Progenitor cell of endocrine pancreas (in vitro differentiated cells): ENCODE measurements at places on chromosomes 12 and 14.

DNA sequence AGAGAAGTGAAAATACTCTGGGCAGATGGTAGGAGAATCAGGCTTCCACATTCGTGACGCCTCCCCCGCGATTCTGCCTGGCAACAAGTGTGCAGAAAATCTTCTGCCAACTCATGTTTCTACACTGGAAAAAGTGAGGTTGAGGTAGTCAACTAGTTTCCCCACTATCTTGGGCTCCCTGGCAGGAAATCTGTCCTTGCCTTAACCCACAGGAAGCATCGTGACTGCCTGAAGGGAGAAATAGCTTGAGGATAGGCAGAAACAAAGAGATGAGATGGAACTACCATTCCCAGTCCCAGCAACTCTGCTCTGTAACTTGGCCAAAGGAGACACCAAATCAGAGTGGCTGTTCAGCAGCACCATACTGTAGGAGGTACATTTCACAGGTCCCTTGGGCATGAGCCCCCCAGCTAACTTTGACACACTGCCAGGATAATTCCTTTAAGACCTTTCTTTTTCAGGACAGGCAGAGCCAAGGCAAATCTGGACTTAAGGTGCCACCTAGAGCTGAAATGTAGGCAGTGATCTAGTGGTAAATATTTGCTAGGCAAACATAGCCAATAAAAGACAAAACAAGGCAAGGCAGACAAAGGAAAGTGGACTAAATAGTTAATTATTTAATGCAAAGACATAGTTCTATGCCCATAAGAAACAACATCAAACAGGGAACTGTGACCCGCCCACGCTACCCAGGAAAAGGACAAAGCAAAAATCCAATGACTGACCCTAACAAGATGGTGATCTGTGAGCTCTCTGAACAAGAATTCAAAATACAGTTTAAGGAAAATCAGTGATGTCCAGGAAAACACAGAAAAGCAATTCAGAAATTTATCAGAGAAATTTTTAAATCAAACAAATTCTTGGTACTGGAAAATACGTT is 205.1 kb downstream of the PTPRO start:
- DNase-seq = no peak

DNA sequence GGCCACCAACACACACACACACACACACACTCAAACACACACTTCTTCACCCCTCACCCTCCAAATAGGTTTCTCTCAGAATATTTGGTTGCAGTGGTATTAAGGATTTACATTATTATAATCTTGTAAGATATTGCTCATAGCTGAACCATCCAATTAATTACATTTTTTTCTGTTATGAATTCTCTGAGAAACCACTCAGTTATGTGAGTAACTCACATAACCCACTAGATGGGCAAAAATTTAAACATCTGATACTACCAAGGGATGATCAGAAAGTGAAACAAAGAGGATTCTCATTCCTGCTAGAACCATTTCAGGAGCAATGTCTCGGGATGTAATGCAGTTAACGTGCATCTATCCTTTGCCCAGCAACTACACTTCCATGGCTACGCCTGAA is 31.6 kb downstream of the TMTC1 start:
- DNase-seq = no peak

DNA sequence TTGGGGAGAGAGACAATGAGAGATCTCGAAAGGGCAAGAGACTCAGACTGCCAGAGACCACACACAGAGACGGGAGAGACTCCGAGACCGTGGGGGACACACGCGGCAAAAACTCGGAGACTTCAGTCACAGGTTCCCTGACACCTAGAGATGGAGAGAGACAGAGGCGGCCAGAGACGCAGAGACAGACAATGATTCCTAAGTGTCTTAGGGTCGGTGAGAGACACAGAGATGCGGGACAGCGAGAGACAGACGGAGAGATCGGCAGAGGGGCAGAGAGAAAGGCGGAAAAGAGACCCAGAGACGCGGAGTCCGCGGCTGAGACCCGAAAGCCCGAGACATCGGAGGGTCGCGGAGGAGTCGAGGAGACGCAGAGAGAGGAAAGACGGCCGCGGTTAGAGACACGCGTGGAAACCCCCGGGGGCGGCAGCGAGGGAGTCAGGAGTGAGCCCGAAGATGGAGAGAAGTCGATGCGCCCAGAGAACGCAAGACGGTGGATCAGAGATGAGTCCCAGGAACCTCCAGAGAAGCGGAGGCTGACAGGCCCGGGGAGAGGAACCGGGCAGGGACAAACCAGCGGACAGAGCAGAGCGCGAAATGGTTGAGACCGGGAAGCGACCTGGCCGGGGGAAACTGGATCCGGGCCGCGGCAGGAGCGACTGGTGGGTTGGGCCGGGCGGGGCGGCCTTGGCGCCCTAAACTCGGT is 7.8 kb downstream of the LHX5 start:
- DNase-seq = no peak

DNA sequence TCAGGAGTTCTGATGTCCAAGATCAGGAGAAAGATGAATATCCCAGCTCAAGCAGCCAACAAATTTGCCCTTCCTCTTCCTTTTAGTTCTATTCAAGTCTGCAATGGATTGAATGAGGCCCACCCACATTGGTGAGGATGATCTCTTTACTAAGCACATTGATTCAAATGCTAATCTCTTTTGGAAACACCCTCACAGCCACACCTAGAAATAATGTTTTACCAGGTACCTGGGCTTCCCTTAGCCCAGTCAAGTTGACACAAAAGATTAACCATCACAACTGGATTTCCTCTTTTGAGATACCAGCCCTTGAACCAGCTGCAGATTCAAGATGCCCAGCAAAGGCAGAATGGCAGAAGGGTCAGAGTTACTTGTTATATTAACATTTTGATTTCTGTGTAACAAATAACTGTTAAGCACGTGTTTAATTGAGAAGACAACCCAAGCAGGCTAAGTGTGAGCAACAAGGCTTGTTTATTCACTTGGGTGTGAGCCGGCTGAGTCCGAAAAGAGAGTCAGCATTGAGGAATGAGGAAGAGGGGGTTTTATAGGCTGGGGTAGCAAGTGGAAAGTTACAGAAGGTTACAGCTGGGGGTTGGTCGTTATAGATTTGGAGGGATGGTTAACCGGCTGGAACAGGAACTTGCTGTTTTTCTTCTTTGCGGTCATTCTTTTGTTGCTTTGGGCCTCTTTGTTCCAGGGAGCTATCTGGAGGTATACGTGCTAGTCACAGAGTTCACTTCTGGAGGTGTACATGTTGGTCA is 180.3 kb downstream of the EMP1 start:
- DNase-seq = no peak

DNA sequence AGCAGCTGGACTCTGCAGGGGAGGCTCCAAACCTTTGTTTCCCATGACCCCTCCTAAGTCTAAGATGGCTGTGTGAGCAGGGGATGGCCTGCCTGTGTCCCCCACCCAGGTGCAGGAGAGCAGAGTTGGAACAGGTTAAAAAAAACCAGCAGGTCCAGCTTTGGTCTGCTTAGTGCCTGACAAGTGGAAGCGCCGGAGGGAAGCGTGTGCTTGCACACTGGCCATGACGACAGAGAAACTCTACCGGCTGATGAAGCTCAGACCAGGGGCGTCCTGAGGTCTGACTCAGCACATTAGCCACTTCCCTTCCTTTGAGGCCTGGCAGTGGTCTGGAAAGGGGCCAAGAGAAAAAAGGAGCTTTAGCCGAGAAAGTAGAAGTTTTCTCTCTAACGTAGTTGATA is 280.1 kb downstream of the VRK1 start:
- DNase-seq = no peak

- DNase-seq = no peak
These were observed 14.7 kb downstream of the BEGAIN start for GRCh38 chr14:100572543-100572942.

DNA sequence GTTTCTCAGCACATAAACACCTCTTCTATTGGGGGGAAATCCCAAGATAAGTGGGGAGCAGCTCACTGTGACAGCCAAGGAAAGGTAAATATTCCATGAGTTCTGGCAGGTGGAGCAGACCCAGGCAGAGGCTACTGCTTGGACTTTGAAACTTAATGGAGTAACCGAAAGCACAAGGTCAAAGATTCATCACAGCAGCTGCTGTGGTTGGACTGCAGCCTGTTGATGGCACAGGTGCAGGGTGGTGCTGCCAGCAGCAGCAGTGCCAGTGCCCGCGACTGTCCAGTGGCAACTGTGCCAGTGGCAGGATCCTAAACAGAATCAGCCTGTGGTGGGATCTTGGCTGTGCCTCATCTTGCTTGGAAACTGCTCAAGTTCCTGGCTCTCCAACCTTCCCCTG is 81.4 kb upstream of the ARID2 start:
- no peak for DNase-seq

DNA sequence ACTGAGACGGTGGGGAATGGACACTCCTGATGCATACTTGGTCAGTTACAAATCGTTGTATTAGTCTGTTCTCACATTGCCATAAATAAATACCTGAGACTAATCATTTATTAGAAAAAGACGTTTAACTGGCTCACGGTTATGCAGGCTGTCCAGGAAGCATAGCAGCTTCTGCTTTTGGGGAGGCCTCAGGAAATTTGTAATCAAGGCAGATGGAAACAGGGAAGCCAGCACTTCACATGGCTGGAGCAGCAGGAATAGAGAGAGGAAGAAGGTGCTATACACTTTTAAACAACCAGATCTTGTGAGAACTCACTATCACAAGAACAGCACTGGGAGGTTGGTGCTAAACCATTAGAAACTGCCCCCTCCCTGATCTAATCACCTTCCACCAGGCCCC is 418.2 kb downstream of the FLRT2 start:
- DNase-seq = no peak

DNA sequence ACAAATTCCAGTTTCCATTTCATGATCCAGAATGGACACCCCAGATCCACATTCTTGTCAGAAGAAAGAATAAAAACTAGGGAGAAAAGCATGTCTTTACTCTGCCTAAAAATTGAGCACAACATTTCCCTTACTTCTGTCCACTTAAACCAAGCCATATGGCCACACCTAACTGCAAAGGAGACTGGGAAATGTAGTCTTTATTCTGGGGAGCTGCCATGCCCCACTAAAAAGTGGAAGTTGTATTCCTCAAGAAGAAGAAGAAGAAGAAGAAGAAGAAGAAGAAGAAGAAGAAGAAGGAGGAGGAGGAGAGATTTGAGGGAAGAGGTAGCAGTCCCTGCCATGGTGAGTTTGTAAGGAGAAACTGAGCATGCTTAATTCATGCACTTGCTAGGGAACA is 84.5 kb downstream of the GPR65 start:
- no peak for DNase-seq

- no peak for DNase-seq
These were observed 9.1 kb upstream of the CCDC198 start for GRCh38 chr14:57502586-57503254.

GRCh38 chr14:34883954-34884353 is 8.8 kb upstream of the BAZ1A start:
- no peak for DNase-seq

GRCh38 chr12:112823582-112824149 is 32.1 kb downstream of the RPH3A start:
- no peak for DNase-seq

DNA sequence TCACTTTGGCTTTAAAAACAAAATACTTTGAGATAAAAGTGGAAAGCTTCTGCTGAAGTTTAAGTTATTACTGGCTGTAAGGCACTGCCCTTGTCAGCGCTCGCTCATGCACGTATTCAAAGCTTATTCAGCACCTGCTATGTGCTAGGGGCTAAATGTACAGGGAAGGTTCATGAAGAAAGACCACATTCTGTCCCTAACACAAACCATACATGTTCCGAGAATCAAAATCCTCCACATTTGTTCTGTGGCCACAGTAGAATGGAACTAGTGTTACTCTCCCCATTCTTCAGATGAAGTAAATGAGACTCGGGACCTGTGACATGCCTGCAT is 33.8 kb upstream of the GPR68 start:
- no peak for DNase-seq

DNA sequence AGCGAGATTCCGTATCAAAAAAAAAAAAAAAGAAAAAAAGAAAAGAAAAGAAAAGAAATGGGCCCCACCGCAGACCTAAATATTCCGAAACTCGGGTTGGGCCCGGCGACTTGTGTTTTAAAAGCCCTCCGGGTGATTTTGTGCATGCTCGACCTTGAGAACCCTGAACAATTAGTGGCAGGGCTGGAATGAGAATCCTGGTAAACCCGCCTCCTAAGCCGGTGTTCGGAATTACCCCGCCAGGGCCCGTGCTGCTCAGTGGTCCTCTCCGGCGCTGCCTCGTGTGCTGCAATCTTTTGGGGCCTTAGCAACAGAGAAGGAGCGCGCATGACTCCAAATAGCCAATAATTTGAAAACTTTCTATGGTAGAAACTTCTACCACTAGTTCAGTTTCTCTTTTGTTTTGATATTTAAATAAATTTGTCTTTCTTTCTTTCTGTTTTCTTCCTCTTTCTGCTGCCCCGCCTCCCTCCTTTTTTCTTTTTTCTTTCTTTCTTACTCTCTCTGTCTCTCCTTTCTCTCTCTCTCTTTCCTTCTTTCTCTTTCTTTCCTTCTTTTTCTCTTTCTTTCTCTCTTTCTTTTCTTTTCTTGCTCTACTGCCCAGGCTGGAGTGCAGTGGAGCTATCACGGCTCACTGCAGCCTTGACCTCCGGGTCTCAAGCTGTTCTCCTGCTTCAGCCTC is 1.5 kb upstream of the GALNT6 start:
- no peak for DNase-seq

DNA sequence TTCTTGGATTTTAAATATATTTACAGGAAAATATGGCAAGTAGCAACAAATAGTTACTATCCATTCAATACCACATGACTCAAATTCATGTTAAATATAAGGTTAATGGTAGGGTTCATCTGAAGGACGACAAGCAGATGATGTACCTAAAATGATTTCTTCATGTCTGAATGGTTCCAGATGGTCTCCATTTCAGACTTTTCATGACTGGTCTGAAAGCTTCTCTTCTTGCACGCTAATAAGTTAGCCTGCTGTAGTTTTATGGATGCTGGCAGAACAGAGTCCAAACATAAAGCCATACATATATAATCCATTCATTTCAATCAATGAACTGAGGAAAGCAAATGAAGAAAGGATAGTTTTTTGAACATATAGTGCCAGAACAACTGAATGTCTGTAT is 257.0 kb upstream of the MGAT4C start:
- DNase-seq = no peak

- peak; percentile 21 for DNase-seq
These were observed 74.2 kb upstream of the NAP1L1 start for GRCh38 chr12:76158518-76159321.

DNA sequence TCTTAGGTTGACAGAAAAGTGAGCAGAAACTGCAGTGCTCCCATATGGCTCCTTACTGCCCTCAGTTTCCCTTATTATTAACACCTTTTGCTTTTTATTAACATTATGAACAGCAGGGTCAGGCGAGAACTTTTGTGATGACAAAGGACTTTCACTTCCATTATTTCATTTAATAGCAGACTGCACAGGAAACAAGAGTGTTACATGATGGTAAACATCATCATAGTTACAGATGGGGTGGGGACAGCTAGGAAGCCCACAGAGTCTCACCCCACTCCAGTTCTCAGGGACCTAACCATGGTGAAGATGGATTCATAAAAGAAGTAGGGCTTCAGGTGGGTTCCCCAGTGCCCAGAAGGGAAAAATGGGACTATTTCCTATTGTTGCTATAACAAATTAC is 110.1 kb upstream of the PELI2 start:
- DNase-seq = no peak

GRCh38 chr14:57549765-57550420 is 56.2 kb upstream of the CCDC198 start:
- DNase-seq = no peak
